ENCODE measurements at places on chromosomes 2 and 18.
A peak's percentile ranks its signal among the peaks of the same experiment; 100 is the strongest.

DNA sequence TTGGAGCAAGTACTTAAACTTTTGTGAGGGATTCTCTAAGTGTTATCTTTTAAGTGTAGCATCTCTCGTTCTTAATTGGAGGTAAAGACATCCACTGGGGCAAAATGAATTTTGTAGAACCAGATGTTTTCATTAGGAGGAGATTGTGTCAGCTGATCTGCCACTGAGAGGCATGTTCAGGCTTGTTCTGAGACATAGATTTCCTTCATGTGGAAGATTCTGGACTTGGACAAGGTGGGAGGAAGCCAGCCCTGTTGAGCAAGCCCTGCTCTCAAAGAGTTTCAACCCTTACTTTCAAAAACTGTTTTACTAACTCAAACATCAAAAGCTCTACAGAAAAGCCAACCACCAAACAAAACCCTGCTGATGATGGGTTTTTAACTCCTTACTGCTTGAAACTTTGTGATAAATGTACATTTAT, 6.5 kb downstream of the MAP4K4 start:
- peak; percentile 28 for DNase-seq

DNA sequence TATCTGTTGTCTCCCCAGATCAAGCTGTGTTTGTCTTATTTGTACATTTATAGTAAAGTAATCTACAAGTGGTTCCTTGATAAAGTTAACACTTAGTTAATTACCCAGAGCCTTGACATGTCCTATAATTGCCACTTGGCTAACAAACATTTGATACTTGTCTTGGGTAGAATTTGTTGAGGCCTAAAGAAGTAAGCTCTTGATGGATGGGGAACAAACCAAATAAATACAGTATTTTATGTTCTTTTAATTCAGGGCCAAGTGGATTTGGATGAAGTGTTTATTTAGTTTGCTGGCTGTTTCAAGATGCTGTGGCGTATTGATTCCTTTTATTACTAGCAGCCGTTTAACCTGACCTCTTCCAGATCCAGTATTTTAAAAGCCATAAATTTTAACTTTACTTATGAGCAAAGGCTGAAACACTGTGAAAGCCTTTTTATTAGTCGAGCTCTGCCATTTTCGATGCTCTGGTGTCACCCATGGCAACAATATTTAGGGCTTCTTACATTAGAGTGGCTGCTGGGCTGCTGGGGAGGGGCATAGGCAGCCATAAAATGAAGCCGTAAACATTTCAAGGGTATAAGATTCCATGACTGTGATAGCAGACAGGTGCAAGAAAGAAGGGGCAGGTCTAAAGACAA, 401.6 kb upstream of the NRP2 start:
- no peak for DNase-seq

- DNase-seq = no peak
These were observed 290.6 kb downstream of the PTGR3 start for GRCh38 chr18:74918276-74918790.

GRCh38 chr2:12918835-12919445, 202.2 kb downstream of the TRIB2 start:
- DNase-seq = no peak

- DNase-seq = no peak
These were observed 137.9 kb downstream of the ICOS start for GRCh38 chr2:204074456-204074855.

- no peak for DNase-seq
These were observed 322.6 kb downstream of the AFF3 start for GRCh38 chr2:99819766-99820165.

- no peak for DNase-seq
These were observed 73.6 kb downstream of the ST6GAL2 start for GRCh38 chr2:106812383-106812782.

DNA sequence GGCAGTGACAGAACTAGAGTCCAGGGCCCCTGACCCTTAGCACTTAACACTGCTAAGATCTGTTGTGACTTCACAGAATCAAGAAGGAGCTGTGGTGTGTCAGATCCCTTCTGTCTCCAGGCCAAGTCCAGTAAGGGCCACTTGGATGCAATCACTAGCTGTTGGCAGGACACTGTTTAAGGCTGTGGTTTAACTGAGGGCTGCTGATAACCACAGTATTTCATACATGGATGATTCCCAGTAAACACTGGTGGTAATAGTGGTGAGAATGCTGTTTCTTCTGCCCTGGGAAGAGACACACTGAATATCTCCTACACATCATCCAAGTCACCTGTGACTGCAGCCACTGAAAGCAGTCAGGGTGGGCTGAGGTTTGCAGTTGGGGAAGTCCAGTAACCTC, 77.7 kb upstream of the FBXO11 start:
- DNase-seq = no peak

GRCh38 chr2:75928093-75928492, 217.4 kb upstream of the GCFC2 start:
- no peak for DNase-seq

GRCh38 chr2:201839727-201840126, 33.4 kb downstream of the CDK15 start:
- DNase-seq = no peak

GRCh38 chr2:236538242-236538641, 31.4 kb upstream of the ACKR3 start:
- no peak for DNase-seq

GRCh38 chr2:79903222-79904000, 390.6 kb downstream of the CTNNA2 start:
- DNase-seq = no peak

GRCh38 chr2:222813177-222813843, 47.5 kb upstream of the ACSL3 start:
- DNase-seq = no peak

- no peak for DNase-seq
These were observed 27.4 kb upstream of the C2orf69 start for GRCh38 chr2:199883474-199884212.

Data from hematopoietic multipotent progenitor cell treated with erythropoietin and hydrocortisone succinate and interleukin-3 and kit ligand, for 15 days (in vitro differentiated cells).